Hematopoietic multipotent progenitor cell treated with erythropoietin and hydrocortisone succinate and interleukin-3 and kit ligand, for 15 days (in vitro differentiated cells): ENCODE measurements at places on chromosomes 1 and 21.
A peak's percentile ranks its signal among the peaks of the same experiment; 100 is the strongest.

DNA sequence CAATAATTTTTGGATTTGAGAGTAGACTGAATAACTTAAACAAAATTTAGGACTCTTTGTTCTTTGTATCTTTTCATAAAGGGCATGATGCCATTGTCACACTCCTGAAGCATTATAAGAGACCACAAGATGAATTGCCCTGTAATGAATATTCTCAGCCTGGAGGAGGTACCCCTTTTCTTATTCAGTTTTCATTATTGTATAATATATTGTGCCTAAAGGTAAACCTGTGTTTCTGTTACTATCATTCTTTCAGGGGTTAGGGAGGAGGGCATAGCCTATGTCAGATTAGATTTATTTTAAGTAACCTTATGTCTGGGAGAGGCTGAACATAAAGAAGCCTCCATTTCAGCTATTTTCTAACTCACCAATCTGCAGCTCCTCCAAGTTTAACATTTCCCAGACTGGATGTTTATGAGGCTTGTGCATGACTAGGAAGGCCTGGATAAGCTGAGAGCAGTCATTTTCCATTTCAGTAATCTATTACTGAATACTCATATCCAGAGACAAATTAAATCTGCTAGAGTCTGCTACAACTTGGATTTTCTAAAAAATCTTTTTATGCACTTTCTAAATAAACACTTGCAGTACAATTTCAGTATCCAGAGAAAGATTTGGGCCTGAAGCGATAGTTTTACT, 132.1 kb downstream of the TNNI3K start:
- DNase-seq: no peak

- no peak for DNase-seq
Observed at GRCh38 chr1:211639475-211640300, 35.7 kb downstream of the NEK2 start.

- DNase-seq: peak; percentile 7
Observed at GRCh38 chr1:169795687-169796086, 980 bp upstream of the METTL18 start.

DNA sequence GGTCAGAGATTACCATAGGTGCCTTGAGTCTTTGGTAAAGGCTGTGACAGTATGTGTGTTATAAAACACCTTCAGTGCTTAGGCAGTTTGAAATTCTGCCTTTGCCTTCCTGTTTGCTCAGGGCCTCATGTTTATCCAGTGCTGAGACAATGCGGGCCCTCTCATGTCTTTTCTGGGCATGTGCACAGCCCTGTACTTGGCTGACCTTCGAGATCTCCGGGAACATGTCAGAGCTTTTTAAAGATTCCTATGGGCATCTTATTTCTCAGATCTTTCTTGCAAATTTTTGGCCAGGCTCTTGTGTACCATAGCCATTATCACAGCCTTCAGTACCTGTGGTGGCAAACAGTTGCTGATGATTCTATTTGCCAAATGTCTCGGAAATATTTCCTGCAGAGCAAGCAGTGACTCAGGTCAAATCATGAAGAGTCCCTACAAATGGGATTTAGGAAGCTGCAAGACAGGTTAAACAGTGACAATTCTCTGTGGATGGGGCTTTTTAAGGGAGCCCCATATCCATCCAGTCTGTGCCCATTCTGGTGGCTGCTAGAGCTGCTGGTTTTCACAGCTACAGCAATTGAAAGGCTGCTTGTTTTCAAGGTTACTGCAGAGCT, 42.1 kb downstream of the HOOK1 start:
- no peak for DNase-seq

DNA sequence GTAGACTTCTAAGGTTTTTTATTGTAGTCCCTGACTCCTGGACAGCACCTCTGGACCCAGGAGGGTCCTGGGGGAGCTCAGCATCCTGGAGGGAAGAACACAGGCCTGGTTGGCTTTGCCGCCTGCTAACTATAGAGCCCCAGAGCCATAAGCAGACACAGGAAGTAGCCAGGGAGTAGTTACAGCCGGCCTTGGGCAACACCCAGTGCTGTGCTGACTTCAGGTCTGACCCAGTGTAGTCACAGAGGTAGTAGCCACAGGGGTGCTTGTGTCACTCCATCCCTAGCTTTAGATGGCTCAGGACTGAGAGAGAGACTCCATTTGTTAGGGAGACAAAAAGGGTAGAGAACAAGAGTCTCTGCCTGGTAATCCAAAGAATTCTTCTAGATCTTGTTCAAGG, 21.9 kb downstream of the MCOLN2 start:
- DNase-seq: no peak

DNA sequence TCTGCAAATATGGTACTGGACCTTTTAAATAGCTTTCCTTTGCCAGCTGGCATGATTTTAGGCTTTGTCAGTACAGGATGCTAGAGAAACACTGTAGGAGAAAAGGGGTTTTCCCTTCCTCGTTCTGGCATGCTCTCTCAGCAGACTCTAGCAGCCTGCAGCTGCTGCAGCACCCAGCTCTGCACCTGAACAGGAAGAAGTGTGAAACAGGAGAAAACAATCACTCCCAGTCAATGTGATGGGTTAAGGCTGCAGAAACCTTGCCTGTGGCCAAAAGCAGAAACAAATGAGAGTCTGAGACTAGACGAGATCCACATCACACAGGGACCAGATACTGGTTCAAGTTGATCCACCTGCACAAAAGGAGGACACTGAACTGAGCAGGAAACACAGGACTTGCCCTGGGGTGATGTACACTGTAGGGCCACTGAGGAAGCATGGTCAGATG, 21.2 kb downstream of the OVGP1 start:
- DNase-seq: no peak

- peak; percentile 45 for DNase-seq
Observed at GRCh38 chr1:34858901-34859445, 576 bp downstream of the SMIM12 start.

DNA sequence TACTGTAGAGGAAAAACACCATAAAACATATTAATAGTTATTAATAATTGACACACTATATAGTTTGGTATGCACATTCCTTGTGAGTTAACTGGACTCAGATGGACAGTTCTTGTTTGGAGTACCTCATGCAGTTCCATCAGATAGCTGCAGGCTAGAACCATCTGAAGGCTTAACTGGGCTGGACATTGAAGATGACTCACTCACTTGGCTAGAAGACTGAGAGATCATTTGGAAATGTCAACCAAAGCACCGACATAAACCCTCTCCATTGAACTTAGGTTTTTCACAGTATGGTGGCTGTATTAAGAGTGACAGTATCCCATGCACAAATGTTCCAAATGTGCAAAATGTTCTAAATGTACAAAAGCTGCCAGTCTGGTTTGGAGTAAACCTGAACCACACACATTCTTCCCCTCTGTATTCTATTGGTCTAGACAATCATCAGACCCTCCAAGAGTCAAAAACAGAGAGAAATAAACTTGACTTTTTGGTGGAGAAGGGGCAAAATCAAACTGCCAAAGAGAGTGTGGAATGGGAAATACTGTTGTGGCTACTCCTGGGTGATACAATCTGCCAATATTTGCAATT, 708.4 kb downstream of the KCNT2 start:
- DNase-seq: no peak

DNA sequence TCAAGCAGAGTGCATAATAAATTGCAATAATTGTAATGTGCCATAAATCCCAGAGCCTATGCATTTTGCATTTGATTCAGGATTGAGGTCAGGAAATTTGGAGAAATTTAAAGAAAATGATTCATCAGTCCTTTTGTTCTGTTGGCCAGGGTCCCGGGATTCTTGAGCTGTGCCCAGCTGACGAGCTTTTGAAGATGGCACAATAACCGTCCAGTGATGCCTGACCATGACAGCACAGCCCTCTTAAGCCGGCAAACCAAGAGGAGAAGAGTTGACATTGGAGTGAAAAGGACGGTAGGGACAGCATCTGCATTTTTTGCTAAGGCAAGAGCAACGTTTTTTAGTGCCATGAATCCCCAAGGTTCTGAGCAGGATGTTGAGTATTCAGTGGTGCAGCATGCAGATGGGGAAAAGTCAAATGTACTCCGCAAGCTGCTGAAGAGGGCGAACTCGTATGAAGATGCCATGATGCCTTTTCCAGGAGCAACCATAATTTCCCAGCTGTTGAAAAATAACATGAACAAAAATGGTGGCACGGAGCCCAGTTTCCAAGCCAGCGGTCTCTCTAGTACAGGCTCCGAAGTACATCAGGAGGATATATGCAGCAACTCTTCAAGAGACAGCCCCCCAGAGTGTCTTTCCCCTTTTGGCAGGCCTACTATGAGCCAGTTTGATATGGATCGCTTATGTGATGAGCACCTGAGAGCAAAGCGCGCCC, 8.7 kb downstream of the PROX1 start:
- DNase-seq: no peak

- no peak for DNase-seq
Observed at GRCh38 chr1:58765006-58765405, 18.8 kb downstream of the JUN start.
